ENCODE measurements at places on chromosomes 11 and 22.

DNA sequence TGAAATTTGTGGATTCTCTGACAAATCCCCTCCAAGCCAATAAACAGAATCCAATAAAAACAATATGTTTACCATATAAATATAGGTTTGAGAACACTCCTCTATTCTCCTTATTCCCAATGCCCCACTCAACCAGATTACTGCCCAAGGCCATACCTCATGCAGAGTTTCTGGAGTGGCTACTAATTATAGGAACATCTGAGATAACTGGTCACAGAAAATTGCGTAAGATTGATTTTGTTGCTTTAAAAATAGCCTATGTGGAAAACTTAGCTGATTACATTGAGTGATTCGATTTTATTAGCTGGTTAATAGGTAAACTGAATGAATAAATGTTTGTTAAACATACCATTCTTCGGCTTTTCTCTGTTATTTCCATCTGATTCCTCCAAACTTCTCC lies 48.0 kb downstream of the ME3 start:
- no peak for DNase-seq

GRCh38 chr22:19448076-19448607 lies 631 bp upstream of the C22orf39 start:
- peak; percentile 74 for DNase-seq

DNA sequence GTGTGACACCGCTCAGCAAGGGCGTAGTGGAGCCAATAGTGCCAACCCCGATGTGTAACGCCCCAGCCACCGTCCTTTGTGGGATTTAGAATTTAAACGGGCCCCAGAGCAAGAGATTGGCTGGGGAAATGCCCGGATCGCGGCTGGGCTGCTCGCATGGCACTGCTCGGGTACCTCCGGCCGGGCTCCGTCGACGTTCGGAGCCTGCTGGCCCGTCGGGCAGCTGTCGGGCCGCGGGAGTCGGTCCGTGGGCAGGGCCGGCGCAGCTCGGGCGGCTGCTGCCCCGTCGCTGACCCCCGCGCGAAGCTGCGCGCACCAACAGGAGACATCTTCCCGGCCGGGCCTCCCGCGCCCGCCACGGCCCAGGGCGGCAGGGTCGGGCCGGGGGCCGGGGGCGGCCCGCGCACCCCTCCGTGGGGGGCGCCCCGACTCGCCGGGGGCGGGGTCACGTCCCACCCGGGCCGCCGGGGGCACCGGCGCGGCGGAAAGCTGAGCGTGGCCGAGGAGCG lies 1.3 kb upstream of the KDM2A start:
- DNase-seq = no peak

GRCh38 chr11:8265681-8266241 lies 2.1 kb upstream of the LMO1 start:
- DNase-seq = no peak

GRCh38 chr11:118290923-118291322 lies 13.6 kb upstream of the CD3E start:
- DNase-seq = no peak
